Endothelial cell of umbilical vein (primary cell): ENCODE measurements at places on chromosomes 4 and X.
A peak's percentile ranks its signal among the peaks of the same experiment; 100 is the strongest.

- no peaks in the 10 kb centered on the region for H3K36me3 ChIP-seq
- H3K27ac ChIP-seq, result no peak overlapping the region
- DNase-seq, result peak; percentile 42
- H3K4me3 ChIP-seq, result no peak overlapping the region
- no peaks in the 10 kb centered on the region for H3K4me1 ChIP-seq
These were observed 12.7 kb upstream of the PAQR3 start for GRCh38 chr4:78951862-78952472.

DNA sequence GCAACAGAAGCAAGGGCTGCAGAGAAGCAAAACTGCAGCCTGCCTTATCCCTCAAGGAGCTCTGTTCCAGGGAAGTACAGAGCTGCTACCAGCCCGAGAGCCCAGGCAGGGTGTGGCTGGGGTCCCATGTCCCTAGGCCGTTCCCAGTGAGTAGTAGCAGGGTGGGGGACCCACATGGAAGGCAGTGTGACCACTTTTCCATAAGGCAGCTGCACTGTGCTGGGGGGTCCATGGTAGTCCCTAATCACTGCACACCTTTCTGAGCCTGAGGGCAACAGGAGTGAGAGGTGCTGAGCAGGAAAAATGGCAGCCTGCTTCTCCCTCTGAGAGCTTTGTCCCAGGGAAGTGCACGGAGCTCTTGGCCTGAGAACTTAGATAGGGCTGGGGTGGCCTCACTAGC, 135.9 kb downstream of the SH3BGRL start:
- DNase-seq, result no peak
- H3K4me3 ChIP-seq, result no peak overlapping the region
- no peak overlapping the region for H3K27ac ChIP-seq

DNA sequence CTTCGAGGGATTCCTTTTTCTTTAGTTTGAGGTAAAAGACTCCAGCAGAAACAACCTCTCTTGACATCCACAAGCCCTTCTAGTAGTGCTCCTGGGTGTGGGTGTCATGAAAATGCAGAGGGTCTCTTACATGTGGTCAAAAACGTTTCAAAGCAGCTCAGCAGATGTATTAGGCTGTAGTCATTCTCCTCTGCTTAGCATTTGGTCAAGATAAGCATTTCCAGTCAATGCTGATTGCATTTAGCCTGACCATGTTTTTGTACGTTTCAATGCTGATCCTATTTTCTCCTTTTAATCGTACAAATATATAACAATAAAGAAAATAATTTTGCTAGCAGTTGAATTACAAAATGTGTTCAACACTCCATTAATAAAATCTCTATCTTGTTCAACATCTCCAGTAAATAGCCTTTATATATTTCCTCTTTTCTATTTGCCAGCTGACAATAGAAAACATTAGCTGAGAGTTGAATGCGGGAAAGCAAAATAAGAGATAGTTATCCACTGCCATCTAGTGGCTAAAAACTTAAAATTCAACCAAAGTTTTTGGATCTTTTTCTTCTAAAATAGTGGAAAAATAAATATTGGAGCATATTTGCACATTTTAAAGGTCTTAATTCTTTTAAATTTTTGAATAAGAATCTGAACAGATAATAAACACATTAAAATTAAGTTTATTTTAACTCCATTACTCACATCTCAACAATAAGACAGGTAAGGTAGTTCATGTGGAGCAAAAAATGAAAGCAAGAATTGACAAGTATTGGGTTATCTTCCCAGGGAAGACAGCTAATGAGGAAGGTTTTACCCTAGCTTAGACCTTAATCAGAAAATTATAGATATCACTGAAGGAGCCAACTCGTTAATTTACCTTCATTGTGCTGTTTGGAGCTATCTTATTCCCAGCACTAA, 15.2 kb upstream of the PACRGL start:
- H3K36me3 ChIP-seq, result no peaks in the 10 kb centered on the region
- peaks cover 11% of the 10 kb centered on the region for H3K27me3 ChIP-seq
- DNase-seq, result peak; percentile 40
- H3K4me3 ChIP-seq, result no peak overlapping the region
- no peaks in the 10 kb centered on the region for H3K4me1 ChIP-seq
- H3K27ac ChIP-seq, result no peak overlapping the region

- H3K27me3 ChIP-seq, result no peaks in the 10 kb centered on the region
- H3K4me1 ChIP-seq, result no peaks in the 10 kb centered on the region
- H3K36me3 ChIP-seq, result no peaks in the 10 kb centered on the region
- H3K4me3 ChIP-seq, result no peak overlapping the region
These were observed 67.6 kb downstream of the PJA1 start for GRCh38 chrX:69097451-69098236.

GRCh38 chr4:152953514-152953913, 17.4 kb downstream of the FHDC1 start:
- no peak for DNase-seq
- H3K4me1 ChIP-seq, result peaks cover 21% of the 10 kb centered on the region
- peaks cover 13% of the 10 kb centered on the region for H3K27me3 ChIP-seq
